Activated CD8-positive, alpha-beta T cell treated with anti-CD3 and anti-CD28 coated beads, Interleukin-2, amount 10 ng/mL, durations not matched to agents 7 days and 5 days (primary cell): ENCODE measurements at places on chromosomes 1 and 21.

GRCh38 chr1:231274119-231274825 is 33.3 kb downstream of the GNPAT start:
- DNase-seq: no peak

GRCh38 chr1:78619032-78619431 is 1.2 kb upstream of the IFI44L start:
- no peak for DNase-seq

DNA sequence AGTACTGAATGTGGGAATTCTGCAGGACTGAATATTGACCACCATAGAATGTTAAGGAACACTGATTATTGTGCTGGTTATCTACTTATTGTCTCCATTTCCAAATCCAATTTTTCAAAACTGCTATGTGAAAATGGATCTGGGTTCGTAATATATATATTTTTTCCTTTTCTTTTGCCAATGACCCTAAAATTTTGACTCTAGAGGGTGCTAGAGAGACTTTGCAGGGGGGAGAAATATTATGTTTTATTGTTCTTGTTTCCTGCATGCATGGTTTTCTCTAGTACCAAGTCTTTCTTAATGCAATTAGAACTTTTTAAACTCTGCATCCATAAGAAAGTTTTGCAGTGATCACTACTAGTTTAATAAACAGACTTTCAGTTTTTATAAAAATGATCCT is 1256.9 kb downstream of the BRINP3 start:
- no peak for DNase-seq

GRCh38 chr1:234986750-234987414 is 141.8 kb downstream of the TOMM20 start:
- no peak for DNase-seq

DNA sequence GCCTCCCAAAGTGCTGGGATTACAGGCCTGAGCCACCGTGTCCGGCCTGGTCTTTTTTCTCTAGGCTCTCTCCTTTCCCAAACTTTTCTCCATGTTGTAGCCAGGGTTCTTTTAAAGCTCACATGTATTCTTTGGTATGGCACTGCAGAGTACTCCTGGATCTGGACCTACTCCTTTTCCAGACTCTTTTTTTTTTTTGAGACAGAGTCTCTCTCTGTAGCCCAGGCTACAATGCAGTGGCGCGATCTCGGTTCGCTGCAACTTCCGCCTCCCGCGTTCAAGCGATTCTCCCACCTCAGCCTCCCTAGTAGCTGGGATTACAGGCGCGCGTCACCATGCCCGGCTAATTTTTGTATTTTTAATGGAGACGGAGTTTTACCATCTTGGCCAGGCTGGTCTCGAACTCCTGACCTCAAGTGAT is 602 bp upstream of the MED18 start:
- no peak for DNase-seq

DNA sequence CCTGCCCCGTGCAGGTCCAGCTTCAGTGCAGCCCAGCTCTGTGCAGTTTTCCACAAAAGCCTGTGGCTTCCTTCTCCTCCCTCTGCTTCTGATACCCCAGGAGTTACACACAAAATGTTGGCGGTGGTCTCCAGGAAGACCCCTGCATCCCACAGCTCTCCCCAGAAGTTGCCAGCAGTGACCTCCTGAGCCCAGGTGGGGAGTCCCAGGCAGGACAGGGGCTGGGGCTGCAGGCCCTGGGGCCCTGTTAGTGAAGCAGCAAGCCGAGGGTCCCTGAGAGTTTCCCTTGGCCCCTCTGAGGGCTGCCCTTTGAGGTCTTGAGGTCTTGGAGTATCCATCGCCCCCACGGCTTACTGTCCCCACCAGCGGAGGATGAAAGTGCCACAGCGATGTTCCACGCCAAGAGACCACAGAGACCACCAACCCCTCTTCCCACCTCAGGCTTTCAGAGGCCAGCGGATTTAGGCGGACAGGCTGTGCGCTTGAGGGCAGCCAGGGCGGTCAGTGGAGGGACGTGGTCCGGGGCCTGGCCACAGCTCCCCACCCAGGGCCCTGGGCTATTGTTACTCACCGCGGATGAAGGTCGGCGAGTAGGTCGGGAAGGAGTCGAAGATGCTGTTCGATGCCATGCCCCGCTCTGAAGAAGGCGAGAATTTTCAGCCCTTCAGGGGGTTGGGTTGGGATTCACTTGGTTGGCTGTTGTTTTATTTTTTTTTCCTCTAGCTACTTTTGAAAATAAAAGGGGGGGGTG is 34.0 kb upstream of the RUNX3 start:
- DNase-seq: no peak

GRCh38 chr1:184472136-184472535 is 85.3 kb downstream of the C1orf21 start:
- no peak for DNase-seq

- no peak for DNase-seq
Observed at GRCh38 chr21:46023555-46023954, 42.0 kb downstream of the COL6A1 start.

DNA sequence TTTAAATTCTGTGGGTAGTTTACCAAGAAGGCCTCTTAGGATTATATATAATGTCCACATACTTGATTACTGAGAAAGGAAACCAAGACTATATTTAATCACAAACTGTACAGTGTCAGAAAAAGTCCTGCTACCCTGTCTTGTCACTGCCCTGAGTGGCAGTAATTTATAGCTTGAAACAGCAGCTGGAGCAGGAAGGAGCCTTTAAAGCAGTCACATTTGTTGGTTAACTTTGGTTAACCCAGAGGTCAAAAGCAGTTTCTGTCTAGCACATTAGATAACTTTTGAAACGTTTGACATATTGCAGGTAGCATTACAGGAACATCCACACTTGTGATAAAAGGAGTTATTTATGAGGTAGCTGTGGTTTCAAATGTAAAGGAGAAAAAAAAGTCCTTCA is 161.7 kb downstream of the ROR1 start:
- no peak for DNase-seq

DNA sequence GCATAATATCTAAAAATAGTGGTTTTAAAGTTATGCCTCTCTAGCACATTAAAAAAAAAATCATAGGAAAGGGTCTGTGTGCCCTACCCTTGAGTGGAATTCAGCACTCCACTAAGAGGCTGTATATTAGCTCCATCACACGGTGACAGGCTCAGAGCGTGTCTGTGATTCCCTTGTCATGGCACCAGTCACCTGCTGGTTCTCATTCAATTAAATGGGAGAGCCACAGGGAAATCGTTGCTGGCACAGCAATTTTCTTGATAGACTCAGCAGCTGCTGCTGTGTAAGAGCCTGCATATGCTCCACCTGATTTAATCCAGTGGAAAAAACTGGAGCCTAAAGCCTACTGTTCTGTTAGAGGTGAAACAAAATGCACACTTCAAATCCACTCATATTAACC is 9.5 kb downstream of the ATP6V1G3 start:
- no peak for DNase-seq

GRCh38 chr1:106344494-106344893 is 712.0 kb upstream of the PRMT6 start:
- no peak for DNase-seq

DNA sequence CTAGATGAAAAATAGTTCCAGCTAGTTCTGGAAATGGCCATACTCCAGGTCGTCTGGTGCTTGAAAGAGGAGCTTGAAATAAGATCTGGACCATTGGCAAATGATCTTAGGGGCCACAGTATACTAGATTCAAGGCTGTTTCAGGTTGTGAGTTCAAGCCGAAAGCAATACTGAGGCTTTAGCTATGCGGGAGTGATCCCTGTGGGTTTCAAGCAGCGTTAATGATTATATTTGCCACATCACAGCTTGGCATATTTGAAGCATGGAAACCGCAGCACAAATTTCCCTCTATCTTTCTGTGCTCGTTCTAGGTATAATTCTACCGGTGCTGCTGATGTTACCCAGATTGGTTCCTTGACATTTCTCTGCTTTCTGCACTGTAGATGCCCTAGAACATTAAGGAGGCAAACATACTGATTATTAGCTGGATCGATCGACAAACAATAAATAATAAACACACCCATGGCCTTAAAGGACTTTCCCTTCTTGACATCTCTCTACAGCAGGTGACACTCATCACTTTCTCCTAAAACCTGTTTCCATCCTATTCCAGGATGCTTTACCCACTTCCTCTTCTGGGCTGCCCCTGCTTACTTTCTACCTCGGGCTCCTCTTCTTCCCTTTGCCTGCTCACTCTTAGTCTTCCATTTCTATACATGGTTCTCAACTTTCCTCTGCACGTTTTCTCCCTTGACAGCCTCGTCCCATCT is 40.6 kb upstream of the LYST start:
- no peak for DNase-seq

DNA sequence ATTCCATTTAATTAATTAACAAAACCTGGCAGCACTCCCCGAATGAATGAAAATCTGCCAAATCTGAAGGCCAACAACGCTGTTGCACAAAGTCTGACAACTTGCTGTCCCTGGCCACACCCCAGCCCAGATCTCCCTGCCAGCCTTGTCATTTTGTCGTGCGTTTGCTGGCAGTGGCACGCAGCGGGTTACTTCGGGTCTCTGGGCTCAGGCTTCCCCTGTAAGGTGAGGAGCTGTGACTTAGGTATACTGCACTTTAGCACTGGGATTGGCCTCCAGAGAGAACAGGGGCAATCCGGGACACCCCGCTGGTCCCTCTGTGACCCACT is 34.3 kb upstream of the SIM2 start:
- DNase-seq: no peak

GRCh38 chr1:93324486-93325464 is 20.9 kb upstream of the DR1 start:
- DNase-seq: no peak

DNA sequence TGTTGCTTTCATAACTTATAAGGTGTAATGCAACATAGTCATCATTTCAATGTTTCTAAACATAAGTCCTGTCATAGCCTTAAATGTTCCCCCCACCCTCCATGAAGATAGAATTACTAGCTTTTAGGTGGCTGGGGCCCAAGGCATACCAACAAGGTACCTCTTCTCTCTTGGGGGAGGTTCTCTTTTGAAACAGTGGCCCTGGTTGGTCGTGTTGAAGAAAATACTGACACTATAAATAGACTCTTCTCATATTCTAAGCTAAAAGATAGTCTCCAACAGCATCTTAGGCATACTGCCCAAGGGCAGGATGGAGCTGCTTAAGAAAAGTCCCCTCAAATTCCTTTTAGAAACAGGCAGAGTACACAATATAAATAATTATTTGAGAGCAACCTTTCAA is 255.0 kb downstream of the FAF1 start:
- no peak for DNase-seq

- no peak for DNase-seq
Observed at GRCh38 chr21:34979383-34979782, 69.7 kb downstream of the RUNX1 start.

DNA sequence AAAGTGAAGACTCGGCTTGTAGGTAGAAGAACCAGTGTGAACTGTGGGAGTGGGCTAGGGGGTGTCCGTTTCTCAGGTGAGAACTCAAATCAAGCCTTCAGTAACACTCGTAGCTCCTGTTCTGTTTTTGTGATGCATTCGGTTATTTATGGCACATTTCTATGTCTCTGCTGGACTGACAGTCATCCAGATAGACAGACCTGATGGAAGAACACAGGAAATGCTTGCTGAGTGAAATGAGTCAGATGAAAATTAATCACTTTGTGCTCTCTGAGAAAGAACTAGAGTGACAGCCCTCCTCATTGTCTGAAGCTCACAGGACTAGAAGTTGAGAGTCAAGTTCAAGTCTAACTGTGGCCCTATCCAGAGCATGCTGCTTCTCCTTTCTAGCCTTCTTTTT is 360.1 kb upstream of the PLXNA2 start:
- no peak for DNase-seq

- DNase-seq: no peak
Observed at GRCh38 chr1:157104598-157105293, 5.1 kb upstream of the ETV3L start.

DNA sequence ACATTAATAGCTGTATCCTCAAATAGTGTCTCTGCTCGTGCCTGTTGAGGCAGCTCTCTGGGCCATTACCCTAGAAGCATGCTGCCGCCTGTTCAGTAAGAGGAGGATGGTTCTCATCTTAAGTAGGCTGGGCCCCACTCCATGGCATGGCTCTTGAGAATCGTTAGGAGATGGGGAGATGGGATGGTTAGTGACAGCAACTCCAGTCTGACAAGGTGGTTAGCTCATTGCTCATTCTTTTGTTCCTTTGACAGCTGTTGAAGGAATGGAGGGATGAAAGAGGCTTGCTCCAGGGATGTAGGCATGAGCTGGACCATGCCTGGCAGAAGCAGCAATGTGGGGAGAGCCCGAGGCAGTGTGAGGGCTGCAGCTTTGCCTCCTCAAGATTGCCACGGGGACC is 68.2 kb downstream of the MAP10 start:
- DNase-seq: no peak

DNA sequence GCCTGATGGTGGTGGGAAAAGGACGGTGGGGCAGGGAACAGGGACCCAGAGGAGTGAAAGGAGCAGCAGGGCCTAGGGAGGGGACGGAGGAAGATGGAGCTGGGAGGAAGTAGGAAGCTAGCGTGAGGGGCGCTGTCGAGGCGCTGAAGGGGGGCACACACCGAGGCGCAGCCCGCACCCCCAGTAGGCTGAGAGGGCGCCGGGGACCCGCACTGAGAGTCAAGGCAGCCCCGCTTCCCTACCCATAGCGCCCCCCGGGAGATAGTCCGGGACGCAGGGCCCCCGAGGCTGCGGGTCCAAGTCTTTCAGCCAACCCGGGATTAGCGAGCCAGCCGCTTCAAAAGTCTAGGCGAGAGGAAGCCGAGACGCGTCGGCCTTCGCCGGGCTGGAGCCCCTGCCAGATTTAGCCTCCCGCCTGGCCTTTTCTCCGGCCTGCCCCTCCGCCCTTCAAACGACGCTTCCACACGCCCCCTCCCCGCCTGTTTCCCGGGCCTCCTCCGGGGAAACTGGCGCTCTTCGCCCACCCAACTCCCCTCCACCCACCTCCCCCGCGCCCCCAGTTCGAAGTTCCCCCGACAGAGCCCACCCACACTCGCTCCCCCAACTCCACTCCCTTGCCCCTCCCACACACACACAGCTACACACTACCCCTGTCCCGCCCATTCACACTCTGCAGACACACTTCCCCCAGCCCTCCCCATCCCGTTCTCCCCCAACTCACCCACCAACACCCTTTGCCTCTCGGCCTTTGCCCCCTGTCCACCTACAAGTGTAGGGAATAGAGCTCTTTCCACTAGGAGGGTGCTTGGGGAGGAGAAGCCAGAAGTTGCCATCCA is 7.8 kb upstream of the PROX1 start:
- DNase-seq: no peak

GRCh38 chr1:230002164-230002803 is 64.8 kb upstream of the GALNT2 start:
- no peak for DNase-seq

DNA sequence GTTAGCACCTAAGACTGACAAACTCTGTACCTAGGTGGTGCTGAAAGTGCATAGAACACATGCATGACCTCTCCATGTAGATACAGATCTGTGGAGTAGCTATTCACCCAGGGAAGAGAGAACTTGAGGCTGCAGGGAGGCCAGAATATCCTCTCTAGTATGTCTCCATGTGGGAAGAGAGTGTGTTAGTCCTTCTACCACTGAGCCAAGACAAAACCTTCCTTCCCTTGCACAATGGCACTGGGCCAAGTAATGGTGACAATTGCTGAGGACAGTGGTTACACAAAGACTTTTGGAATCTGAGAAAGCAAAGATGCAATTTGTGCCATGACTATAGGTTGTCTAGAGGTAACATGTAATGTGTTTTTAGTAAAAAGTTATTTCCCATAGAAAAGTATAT is 52.3 kb downstream of the C1orf198 start:
- DNase-seq: no peak

- DNase-seq: no peak
Observed at GRCh38 chr1:110626889-110627288, 20.7 kb upstream of the KCNA2 start.
